Common myeloid progenitor, CD34-positive (primary cell): ENCODE measurements at places on chromosomes 3 and 15.

DNA sequence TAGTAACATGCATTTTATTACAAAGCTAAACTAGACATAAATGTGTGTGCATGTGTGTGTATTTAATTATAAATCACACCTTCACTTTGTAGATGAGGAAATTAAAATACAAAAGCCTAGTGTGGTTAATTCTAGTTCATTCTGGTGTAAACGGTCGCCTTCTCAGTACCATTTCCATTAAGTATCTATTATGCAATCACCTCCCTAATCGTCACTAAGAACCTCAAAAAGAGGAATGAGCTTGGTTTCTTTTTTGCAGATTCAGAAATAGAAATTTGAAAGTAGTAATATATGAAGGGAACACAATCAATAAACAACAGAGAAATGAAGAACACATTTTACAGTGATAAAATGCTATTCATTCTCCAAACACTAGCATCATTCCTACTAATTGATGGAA lies 233.2 kb downstream of the ZBBX start:
- DNase-seq, result no peak
- no peak overlapping the region for H3K4me3 ChIP-seq
- H3K4me1 ChIP-seq, result no peaks in the 10 kb centered on the region

DNA sequence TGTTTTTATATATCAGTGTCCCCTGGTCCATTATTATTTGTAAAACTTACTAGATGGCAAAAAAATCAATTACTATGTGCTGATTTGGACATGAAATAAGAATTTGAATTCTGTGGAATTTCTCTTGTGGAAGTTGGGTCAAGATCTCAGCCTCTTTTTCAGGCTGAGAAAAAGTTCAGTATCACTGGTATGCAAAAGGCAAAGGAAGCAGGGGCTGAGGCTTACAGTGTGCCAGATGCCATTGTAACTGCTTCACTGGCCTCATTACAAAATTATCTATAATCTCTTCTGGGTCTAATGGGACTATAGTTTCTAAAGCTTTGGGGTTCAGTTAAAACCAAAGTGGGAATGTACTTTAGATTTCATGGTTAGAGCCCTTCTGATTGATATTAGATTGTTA lies 125.9 kb upstream of the SLC7A14 start:
- H3K27me3 ChIP-seq, result no peaks in the 10 kb centered on the region
- no peaks in the 10 kb centered on the region for H3K36me3 ChIP-seq
- no peak overlapping the region for H3K27ac ChIP-seq
- DNase-seq, result no peak
- no peak overlapping the region for H3K4me3 ChIP-seq

- no peaks in the 10 kb centered on the region for H3K36me3 ChIP-seq
- H3K4me3 ChIP-seq, result no peak overlapping the region
- no peaks in the 10 kb centered on the region for H3K27me3 ChIP-seq
- H3K27ac ChIP-seq, result no peak overlapping the region
- DNase-seq, result no peak
These were observed 218.7 kb downstream of the FEZF2 start for GRCh38 chr3:62154457-62155148.

- H3K4me3 ChIP-seq, result no peak overlapping the region
- peaks cover 31% of the 10 kb centered on the region for H3K36me3 ChIP-seq
- H3K4me1 ChIP-seq, result peaks cover 34% of the 10 kb centered on the region
- no peak overlapping the region for H3K27ac ChIP-seq
These were observed 25.8 kb upstream of the SCAANT1 start for GRCh38 chr3:63937661-63938651.

GRCh38 chr3:71831599-71831998 lies 46.7 kb upstream of the PROK2 start:
- DNase-seq, result no peak
- H3K4me1 ChIP-seq, result no peaks in the 10 kb centered on the region
- H3K27ac ChIP-seq, result no peak overlapping the region
- H3K27me3 ChIP-seq, result no peaks in the 10 kb centered on the region
- no peaks in the 10 kb centered on the region for H3K36me3 ChIP-seq

DNA sequence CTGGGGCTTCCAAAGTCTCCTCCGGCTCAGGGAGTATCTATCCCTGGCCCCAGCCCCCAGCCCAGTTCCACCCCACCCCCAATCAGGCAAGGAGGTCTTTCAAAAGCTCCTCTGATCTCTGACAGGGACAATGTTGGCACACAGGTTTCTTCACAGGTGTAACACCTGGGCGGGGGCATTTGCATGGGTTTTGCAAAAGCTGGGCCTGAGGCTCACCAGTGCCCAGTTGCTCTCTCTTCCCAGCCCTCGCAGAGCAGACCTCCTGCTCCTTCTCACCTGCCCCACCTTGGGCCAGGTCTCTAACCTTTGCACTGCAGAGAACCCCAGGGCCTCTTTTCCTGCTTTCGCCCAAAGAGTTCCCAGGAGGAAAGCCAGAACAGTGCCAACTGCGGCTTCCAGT lies 8.6 kb upstream of the CSK start:
- DNase-seq, result no peak
- H3K36me3 ChIP-seq, result no peaks in the 10 kb centered on the region
- no peaks in the 10 kb centered on the region for H3K27me3 ChIP-seq

GRCh38 chr15:93150910-93151881 lies 62.2 kb upstream of the RGMA start:
- no peak overlapping the region for H3K27ac ChIP-seq
- peaks cover 21% of the 10 kb centered on the region for H3K4me1 ChIP-seq
- no peak overlapping the region for H3K4me3 ChIP-seq
- no peaks in the 10 kb centered on the region for H3K36me3 ChIP-seq
- DNase-seq, result peak; percentile 25

- H3K27ac ChIP-seq, result peak overlapping the region; percentile 87
- peak; percentile 99 for DNase-seq
- peaks cover 33% of the 10 kb centered on the region for H3K4me1 ChIP-seq
- H3K4me3 ChIP-seq, result peak overlapping the region; percentile 46
- no peaks in the 10 kb centered on the region for H3K36me3 ChIP-seq
These were observed 11.9 kb downstream of the RASA2 start for GRCh38 chr3:141498598-141499223.

- H3K4me1 ChIP-seq, result peaks cover 5% of the 10 kb centered on the region
- no peak overlapping the region for H3K4me3 ChIP-seq
These were observed 12.1 kb downstream of the FAM3D start for GRCh38 chr3:58654466-58654865.

GRCh38 chr3:174101244-174101643 lies 703.7 kb downstream of the NLGN1 start:
- no peaks in the 10 kb centered on the region for H3K36me3 ChIP-seq
- no peak overlapping the region for H3K27ac ChIP-seq
- no peak for DNase-seq
- no peaks in the 10 kb centered on the region for H3K4me1 ChIP-seq

DNA sequence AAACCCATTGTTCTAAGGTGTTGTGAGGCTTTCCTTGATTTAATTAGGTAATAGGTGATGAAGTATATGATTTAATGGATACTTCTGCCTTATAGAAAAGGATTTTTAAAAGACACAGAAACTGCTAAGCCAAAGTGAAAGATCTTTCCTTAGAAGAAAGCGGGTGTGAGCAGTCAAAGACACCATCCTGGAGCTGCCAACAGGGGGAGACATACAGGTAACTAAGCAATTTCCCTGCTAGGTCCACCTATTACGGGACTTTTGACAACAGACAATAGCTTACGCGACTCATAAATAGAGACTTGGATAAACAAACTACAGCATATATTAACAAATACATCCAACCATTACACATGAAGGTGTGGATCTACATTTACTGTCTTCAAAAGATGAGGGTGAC lies 669.5 kb downstream of the SQOR start:
- no peaks in the 10 kb centered on the region for H3K36me3 ChIP-seq
- DNase-seq, result peak; percentile 11
- H3K27ac ChIP-seq, result no peak overlapping the region
- H3K4me3 ChIP-seq, result no peak overlapping the region
- no peaks in the 10 kb centered on the region for H3K4me1 ChIP-seq

- no peaks in the 10 kb centered on the region for H3K27me3 ChIP-seq
- no peak overlapping the region for H3K4me3 ChIP-seq
- DNase-seq, result peak; percentile 10
- H3K27ac ChIP-seq, result no peak overlapping the region
These were observed 34.7 kb upstream of the RBP1 start for GRCh38 chr3:139574026-139574947.

GRCh38 chr15:101043911-101044624 lies 124.9 kb downstream of the LRRK1 start:
- H3K4me3 ChIP-seq, result no peak overlapping the region
- no peaks in the 10 kb centered on the region for H3K4me1 ChIP-seq
- peaks cover 56% of the 10 kb centered on the region for H3K36me3 ChIP-seq
- no peaks in the 10 kb centered on the region for H3K27me3 ChIP-seq

GRCh38 chr15:40409366-40409765 lies 3.8 kb downstream of the IVD start:
- H3K27me3 ChIP-seq, result no peaks in the 10 kb centered on the region
- peaks cover 16% of the 10 kb centered on the region for H3K36me3 ChIP-seq
- no peak overlapping the region for H3K4me3 ChIP-seq
- no peak overlapping the region for H3K27ac ChIP-seq
- no peak for DNase-seq

DNA sequence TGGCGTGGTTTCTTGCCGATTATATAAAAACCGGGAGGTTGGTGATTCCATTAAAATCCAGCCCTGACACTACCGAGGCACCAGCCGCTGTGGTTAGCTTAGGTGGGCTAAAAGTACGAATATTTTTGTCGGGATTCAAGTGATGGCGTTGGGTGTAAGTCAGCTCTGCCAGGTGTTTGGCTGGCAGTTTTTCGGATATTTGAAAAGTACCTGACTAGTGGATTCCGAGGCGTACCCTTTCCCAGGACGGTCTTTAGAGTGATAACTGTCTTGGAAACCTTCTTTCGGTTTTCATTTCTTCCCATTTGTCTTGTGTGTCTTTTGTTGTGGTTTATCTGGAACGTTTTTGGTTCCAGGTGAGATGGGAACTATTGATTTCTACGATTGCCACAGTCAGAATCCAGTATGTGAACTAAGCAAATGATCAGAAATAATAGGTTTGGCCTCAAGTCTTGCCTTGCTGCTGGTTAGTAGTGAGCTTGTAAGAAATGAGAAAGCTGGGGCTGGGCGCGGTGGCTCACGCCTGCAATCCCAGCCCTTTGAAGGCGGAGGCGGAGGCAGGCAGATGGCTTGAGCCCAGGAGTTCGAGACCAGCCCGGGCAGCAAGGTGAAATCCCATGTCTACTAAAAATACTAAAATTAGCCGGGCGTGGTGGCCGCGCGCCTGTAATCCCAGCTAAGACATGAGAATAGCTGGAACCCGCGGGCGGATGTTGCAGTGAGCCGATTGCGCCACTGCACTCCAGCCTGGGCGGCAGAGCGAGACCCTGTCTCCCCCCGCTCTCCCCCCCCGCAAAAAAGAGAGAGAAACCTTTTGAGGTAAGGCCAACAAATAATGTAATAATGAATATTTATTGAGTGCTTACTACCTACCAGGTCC lies 1.4 kb downstream of the FYTTD1 start:
- H3K27ac ChIP-seq, result peak overlapping the region; percentile 68
- peaks cover 27% of the 10 kb centered on the region for H3K4me1 ChIP-seq
- H3K36me3 ChIP-seq, result no peaks in the 10 kb centered on the region
- H3K4me3 ChIP-seq, result peak overlapping the region; percentile 98
- DNase-seq, result peak; percentile 51
- H3K27me3 ChIP-seq, result no peaks in the 10 kb centered on the region
